Cortex of kidney (tissue), 1 donor: ENCODE measurements at places on chromosomes 7 and 10.

DNA sequence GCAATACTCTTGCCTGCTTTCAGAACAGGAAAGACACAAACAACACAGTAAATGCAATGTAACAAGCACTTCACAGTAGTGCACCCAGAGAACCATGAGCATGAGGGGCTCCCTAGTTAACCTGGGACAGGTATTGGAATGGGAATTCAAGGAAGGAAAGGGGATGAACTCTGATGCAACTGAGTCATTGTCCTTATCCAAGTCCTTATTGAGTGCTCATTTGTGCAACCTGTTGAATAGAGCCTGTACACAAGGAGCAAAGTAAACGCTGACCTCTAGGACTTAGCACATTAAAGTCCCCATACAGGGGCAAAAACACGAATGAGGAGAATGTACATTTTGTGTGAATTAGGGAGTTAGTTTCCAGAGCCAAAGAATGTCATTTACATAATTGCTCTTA lies 276.4 kb upstream of the BMPER start:
- DNase-seq, result no peak

DNA sequence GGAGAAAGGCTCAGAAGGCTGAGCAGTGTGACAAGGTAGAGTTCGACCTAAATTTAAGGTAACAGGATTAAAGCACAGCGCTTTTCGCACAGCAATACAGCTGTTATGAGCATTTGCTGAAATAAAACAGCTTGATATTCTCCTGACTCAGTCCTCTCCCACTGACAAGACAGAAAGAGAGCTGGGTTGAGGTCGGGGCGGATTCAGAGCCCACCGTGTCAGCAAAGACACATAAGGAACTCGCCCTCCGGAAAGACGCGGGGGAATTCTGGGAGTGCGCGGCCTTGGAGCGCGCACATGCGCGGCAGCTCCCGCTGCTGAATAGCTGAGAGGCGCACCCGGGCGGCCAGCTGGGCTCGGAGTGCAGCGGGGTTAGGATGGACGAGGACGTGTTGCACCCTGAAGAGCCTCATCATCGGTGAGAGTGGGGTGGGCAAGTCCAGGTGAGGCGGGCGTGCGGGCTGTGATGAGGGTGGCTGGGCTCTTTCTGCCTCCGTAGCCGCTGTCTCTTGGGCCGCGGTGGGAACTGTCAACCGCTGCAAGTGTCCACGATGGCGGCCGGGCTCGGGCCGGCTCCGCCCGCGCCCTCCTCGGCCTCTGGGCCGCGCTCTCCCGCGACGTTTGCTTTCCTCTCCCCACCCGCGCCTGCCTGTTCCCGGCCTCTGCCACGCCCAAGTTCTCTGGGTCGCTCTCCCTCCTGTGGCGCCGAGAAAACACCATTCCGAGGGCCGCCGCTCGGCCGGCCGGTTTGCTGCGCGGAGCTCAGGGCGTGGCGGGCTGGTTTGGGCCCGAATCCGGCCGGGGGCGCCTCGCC lies 120.6 kb downstream of the LYZL1 start:
- peak; percentile 72 for DNase-seq

- DNase-seq, result no peak
Observed at GRCh38 chr10:30042820-30043219, 16.6 kb downstream of the JCAD start.

DNA sequence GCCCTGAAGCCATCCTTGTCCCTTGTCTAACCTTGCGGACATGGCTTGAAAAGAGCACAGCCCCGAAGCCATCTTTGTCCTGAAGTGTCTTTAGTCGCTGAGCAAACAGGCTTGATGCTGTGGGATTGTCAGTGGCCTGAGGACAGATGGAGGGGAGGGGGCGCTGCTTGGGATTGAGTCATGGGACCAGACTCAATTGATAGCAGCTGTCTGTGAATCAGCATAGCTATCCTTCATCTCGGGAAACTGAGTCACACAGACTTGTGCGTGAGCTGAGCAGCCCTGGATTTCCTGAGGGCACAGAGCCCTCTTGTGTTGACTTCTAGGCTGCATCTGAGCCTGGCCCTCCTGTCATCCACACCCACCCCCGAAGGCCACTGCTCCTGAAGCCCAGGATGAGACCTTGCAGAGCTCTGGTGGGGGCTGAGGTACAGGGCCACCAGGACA lies 14.4 kb downstream of the MYO1G start:
- DNase-seq, result no peak

- no peak for DNase-seq
Observed at GRCh38 chr7:1136841-1137516, 23.0 kb downstream of the ZFAND2A start.

DNA sequence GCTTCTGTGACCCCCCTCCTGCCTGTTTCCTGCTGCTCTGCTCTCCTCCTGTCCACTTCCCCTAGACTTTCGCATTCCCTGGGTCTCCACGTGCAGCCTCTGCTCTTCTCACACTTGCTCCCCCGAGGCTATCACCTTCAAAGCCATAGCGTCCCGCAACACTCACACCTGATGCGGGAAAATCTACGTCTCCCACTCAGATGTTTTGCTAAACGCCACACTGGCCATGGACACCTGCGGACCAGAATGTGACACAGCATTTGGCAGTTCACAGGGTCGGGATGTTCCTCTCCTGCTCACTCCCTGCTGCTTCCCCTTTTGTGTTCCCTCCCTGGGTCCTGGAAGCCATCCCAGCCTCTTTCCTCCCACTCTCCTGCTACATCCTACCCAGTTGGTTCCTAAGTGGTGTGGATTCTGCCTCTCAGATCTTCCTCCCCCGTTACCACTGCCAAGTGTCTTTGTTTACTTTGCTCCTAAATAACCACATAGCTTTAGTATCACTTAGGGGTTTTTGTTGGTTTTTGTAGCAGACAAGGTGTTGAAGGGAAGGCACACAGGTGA lies 33.7 kb upstream of the RBM33 start:
- DNase-seq, result no peak

DNA sequence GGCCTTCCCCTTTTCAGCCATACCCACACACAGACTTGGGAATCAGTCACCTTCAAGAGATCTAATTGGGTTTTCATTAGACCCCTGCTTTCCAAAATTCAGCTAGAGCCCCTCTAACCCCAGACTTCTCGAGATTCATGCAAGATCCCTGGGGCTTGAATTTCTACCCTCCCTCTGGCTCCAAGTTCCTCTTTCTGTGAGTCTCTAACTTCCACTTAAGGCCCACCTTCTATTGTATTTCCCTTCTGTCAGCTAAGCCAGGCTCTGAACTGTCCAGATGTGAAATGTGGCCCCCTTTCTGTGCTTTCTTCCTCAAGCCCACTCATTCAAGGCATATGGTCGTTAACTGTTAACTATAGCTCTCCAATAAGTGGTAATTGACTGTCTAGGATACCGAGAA lies 132.2 kb downstream of the ZNF365 start:
- DNase-seq, result no peak

DNA sequence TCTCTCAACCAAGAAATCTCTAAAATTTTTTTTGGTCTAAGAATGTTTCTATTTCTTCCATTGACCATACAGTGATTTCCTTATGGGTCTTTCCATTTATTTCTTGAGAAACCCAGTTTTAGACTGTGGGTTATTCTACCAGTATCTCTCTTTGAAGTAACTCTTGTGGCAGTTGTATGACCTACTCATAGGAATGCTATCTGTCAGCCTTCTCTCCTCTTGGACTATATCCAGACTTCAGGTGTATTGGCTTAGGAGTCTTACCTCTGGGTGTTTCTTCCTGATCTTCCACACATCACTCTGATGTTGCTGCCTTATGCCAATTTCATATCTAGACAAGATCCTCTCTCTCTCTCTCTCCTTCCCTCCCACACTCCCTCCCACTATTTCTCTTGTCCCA lies 178.1 kb downstream of the BMPER start:
- DNase-seq, result no peak

DNA sequence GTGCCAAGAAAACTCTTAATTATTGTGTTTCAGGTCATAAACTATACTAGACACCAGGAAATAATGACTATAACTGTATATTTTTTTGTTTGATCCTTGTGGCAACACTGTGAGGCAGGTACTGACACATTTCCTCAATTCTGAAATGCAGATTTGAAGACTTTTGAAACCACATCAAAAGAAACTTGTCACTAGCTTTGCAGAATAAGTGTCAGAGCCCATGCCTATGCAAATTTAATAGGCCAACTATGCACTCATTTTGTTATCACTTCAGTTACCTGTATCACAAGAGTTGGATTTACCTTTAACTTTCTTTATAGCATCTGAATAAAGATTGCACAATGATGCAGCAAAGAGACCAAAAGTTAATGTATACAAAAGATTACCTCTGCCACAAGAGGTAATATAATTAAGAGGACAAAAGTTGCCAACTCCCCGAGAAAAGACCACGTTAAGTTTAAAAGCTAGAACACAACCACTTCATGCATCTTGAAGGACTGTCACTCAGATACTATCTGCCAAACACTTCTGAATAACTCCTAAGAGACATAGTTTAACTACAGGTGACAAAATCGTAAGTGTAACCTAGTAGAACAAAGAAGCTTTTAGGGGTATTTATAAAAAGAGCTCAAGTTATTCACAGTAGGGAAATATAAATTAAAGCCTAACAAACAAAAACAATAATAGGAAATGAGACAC lies 80.5 kb downstream of the ELAPOR2 start:
- DNase-seq, result no peak

DNA sequence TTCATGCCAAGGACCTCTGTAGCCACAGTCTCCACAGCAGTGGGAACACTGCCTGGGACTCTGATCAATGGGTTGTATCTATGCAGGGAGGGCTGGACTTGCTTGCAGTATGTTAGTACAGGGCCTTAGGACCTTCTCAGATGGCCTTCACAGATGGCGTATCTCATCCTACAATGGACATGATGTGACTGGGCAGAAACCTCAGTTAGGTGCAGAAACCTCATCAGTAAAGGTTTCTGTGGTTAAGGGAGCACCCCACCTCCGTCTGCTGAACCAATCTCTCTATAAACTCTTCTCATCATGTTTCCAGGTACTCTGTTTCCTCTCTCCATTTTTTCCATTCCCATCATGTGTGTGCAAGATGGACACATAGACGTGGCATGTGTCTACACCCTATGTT lies 154.9 kb downstream of the EVX1 start:
- no peak for DNase-seq

DNA sequence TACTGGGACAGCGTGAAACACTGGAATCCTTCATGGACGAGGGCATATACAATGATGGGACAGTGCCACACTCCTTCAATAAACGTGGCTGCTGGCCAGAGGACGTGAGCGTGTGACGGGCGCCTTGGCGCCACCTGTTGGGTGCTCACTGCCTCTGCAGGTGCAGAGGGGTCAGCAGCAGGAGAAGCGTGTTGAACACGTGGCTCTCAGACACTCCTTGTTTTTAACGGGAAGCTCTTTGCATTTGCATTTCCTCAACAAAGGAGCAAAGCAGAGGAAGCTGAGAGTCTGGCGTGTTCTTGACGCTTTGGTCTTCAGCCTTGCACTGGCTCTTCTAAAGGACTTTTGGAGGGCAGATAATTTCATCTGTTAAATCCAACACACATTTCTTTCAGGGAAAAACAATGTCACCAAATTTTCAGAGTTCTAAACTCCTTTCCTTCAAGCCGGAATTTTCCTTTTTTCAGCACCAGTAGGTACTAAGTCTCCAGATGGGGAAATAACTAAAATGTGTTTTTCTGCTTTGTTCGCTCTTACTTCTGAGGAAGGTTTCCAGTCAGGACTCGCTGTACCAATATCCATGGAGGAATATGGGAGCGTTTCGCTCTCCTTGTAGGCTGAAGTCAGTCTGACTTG lies 2.9 kb upstream of the GET4 start:
- no peak for DNase-seq

DNA sequence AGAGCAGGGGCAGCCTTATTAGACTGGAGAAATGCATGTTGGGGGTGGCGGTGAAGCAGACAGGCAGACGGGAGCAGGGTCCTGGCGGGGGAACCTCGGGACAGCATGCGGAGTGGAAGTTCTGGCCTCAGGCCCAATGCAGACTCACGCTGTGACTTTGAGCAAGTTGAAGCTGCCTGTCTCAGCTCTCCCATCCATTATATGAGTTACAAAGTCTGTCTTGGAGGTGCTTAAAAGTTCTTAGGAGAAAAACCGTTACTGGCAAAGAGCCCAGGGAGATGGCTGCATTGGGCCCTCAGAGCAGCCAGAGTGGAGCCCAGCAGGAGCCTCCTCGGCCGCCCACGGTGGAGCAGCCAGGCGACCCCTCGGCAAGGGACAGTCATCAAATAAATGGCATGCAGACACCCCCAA lies 509.5 kb downstream of the PLXNA4 start:
- DNase-seq, result no peak

DNA sequence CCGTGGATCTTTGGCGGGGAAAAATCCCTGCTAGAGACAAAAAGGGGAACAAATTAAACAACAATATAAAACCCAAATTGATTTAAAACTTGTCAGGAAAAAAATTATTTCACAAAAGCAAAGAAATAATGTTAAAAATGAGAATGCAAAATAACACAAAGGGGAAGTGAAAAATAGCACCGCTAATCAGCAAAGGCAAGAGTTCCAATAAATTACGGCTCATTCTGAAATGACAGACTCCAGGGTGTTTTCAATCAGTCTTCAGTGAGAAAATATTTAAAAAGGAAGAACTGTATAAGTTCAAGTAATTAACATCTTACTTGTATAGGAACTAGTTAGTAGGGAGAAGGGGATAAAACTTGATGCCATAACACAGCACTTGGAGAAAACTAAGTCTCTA lies 336.8 kb downstream of the LRRTM3 start:
- no peak for DNase-seq

- DNase-seq, result no peak
Observed at GRCh38 chr7:136925556-136925955, 57.1 kb downstream of the CHRM2 start.

DNA sequence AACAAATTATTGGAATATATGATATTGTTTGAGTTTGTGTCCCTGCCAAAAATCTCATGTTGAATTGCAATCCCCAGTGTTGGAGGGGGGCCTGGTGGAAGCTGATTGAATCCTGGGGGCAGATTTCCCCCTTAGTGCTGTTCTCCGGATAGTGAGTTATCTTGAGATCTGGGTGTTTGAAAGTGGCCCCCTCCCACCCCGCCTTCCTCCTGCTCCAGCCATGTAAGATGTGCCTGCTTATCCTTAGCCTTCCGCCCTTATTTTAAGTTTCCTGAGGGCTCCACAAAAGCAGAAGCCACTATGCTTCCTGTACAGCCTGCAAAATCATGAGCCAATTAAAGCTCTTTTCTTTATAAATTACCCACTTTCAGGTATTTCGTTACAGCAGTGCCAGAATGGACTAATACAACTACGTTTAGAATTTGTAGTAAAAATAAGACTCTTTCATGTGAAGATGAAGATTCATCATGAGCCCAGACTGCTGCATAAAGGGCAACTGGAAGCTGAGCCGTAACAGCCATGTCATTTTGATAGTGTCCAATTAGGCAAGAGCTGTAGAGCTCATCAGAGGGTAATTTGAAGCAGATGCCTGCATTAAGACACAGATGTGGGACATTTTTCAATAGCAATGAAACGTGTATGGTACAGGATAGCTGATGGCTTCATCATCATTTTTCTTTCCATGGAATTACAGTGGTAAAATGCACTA lies 1007.2 kb downstream of the REEP3 start:
- no peak for DNase-seq
